ENCODE measurements at places on chromosomes 5 and 9.

GRCh38 chr5:169131616-169132301 lies 169.2 kb downstream of the SLIT3 start:
- DNase-seq, result no peak

DNA sequence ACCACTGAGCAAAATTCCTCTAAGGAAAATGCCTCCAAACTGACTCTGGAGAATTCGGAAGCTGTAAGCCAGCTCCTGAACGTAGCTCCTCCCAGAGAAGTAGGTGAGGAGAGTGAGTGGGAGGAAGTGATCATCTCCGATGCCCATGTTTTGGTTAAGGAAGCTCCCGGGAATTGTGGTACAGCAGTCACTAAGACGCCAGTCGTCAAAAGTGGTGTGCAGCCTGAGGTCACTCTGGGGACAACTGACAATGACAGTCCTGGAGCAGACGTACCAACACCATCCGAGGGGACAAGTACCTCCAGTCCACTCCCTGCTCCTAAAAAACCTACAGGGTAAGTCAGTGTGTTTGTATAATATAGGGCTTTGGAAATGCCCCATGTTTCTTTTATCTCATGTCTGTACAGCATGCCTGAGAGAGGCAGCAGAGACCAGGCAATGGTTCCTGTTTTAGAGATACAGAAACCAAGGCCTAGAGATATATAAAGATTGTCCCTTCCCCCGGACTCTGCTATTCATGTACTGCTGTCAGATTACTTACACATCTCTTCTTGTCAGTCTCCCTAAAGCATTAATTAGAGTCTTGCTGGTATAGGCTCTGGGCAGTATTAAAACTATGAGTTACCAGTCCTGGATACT lies 23.9 kb downstream of the HMGXB3 start:
- DNase-seq, result peak; percentile 18

- DNase-seq, result no peak
Observed at GRCh38 chr9:7509576-7510145, 289.9 kb downstream of the DMAC1 start.

DNA sequence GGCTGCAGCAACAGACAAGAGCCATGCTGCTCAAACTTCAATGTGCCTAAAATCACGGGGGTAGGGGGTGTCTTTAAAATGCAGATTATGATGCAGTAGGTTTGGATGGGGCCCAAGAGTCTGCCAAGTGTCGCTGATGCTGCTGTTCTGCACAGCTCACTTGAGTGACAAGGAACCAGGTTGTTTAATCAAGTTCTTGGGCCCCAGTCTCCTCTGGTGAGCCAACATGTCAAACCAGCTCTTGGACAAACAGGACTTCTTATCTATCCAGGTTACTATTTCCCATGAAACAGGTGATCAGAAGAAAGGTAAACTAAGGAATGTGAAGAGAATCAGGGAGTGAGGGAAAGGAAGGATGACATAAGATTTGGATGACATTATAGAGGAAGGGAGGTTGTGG lies 78.0 kb downstream of the APBA1 start:
- no peak for DNase-seq

- no peak for DNase-seq
Observed at GRCh38 chr9:94554439-94555331, at the start of gene PCAT7. Gene PCAT7, plus strand, starts transcription at chr9:94555083.

DNA sequence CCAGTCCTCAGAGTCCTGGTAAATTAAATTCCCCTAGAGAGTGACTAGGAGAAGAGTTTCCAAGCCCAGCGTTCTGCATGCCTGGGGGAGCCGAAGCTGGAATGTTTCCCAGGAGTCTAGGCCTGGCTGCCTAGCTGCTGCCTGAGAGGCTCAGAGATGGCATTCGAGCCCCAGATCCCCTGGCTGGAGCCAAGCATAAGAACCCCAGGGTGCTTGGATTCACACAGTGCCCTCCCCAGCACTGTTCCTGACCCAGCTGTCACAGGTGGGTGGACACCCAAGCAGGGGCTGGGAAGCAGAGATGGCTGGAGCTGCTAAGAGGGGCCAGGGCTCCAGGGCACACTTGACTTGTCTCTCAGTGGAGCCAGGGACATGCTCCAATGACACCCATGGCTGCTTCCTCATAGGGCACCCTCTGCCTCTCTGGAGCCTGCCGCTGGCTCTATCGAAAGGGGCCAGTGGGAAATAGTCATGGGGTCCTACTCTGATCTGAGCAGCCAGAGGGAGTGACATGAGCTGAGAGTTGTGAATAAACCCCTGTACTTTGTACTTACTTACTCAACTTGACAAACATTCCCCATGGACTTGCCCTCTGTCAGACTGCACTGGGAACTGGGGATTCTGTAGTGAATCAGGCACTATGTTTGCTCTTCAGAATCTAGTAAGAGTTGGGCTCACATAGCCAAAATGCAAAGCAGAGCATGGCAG lies 62.6 kb upstream of the XPA start:
- DNase-seq, result no peak

DNA sequence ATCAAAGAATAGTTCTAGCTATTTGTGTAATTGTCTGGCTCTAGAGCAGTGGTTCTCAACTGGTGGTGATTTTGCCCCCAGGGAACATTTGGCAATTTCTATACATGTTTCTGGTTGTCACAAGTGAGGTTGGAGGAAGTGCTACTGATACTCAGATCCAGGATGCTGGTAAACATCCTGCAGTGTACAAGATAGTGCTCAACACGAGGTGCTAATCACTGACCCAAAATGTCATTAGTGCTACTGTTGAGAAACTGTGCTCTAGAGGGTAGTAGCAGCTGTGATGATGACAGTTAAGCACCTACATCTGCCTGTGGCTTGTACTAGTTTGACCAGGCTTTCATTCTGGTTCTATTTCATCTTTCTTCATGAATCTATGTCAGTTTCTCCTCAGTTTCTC lies 22.1 kb downstream of the LRRC19 start:
- no peak for DNase-seq

- no peak for DNase-seq
Observed at GRCh38 chr9:117772960-117773359, 68.8 kb downstream of the TLR4 start.

DNA sequence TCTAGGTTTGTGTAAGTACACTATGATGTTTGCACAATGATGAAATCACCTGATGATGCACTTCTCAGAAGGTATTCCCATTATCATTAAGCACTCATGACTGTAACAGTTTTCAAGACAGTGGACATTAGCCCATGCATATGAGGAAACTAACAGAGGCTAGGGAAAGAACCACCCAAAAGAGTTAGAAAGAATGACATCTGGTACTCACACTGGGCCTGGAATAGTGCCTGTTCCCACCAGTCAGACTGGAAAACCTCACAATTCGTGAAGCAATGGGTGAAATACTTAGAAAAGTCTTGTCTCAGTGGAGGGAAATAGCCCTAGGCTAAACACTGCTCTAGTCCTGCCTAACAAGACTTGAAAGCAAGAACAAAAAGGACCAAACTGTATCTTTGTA lies 117.4 kb upstream of the GDNF start:
- no peak for DNase-seq

GRCh38 chr5:133682451-133682850 lies 70.1 kb upstream of the FSTL4 start:
- DNase-seq, result no peak

- DNase-seq, result no peak
Observed at GRCh38 chr9:134858051-134858841, 22.4 kb upstream of the FCN2 start.

- no peak for DNase-seq
Observed at GRCh38 chr5:72267685-72268084, 52.4 kb downstream of the MRPS27 start.

DNA sequence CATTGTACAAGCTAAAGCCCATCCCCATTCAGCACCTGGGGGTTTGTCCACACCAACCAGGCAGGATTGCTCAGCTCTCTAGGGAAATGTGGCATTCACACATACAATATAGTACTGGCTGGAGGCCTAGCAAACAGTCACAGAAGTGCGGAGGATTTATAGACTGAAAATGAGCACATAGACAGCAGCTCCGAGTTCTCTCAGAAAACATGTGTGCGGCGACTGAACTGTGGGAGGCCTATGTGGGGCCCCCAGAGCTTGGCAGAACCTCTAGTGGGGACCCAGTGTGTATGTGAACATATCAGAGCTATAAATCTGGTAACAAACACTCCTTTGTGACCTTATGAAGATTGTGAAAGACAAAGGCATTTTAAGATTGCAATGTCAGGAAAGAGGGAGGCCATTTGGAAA lies 431.1 kb downstream of the DTWD2 start:
- DNase-seq, result no peak

DNA sequence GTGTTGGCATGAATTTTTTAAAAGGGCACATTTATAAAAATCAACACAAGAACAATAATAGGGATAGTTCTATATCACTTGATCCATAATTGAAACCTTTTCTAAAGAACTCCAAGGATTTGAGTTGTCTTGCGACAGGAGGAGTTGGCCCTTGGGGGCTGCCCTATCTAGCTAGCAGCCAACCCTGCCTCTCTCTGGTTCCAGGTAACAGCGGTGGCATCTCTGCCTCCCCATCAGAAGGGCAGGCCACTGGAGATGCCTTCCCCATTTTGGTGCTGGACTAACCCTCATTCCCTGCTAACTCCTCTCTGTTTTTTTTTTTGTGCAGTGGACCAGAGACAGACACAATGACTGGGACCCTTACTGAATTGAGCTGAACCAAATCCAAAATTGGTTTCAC lies 393.0 kb downstream of the MED10 start:
- no peak for DNase-seq

- no peak for DNase-seq
Observed at GRCh38 chr9:31519011-31519410, 865.4 kb upstream of the ACO1 start.

DNA sequence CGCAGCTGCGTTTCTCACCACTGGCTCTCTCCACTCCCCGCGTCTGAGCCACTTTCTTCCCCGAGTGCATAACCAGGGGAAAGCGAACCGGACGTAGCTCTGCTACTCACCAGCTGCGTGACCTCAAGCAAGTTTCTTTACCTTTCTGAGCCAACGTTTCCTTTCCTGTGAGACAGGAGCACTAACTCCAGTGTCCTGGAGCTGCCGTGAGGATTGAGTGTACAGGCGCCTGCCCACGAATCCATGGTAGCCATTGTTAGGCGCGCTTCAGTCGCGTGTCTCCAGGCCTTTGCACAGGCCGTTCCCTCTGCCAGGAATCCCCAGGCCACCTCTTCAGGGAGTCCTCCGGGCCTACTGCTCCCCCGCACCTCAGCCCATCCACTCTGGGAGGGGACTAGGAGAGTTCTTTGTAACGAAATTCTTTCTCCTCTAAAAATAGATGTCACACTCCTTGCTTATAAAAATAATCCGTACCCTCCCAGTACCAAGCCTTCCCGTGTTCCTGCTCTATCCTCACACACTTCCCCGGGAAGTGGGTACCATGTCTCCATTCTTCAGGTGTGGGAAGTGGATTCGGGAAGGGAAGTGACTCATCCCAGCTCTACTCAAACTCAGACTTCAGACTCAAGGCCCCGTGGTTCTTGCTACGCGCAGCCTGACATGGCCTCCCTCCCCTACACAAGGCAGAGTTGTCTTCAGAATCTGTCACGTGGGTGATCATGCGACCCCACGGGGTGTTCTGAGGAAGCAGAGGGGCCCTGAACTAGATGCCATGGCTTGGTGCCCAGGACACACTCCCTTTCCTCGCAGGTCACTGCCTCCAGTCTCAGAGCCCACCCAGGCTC lies 16.1 kb upstream of the CRB2 start:
- peak; percentile 80 for DNase-seq

DNA sequence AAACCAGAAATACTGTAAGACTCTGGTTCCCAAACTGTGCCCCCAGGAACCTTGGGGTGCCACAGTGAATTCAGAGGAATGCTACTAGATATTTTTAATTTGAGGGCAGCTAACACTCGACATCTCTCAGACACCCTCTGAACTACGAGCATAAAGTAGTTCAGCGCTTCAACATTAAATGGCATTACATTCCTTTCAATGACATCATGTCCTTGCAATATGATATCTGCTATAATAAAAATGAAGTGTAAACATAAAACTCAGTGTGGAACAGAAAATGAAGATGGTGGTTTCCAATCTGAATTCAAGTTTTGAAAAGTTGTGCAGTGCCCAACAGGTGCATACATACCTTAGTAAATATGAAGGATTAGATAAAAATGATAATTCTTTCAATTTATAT lies 116.1 kb downstream of the LPAR1 start:
- DNase-seq, result no peak

GRCh38 chr9:79574136-79574535 lies 2.4 kb downstream of the TLE4 start:
- no peak for DNase-seq

- no peak for DNase-seq
Observed at GRCh38 chr9:22415941-22416691, 30.5 kb upstream of the DMRTA1 start.

- DNase-seq, result no peak
Observed at GRCh38 chr9:130829762-130830161, 5.3 kb upstream of the ABL1 start.

DNA sequence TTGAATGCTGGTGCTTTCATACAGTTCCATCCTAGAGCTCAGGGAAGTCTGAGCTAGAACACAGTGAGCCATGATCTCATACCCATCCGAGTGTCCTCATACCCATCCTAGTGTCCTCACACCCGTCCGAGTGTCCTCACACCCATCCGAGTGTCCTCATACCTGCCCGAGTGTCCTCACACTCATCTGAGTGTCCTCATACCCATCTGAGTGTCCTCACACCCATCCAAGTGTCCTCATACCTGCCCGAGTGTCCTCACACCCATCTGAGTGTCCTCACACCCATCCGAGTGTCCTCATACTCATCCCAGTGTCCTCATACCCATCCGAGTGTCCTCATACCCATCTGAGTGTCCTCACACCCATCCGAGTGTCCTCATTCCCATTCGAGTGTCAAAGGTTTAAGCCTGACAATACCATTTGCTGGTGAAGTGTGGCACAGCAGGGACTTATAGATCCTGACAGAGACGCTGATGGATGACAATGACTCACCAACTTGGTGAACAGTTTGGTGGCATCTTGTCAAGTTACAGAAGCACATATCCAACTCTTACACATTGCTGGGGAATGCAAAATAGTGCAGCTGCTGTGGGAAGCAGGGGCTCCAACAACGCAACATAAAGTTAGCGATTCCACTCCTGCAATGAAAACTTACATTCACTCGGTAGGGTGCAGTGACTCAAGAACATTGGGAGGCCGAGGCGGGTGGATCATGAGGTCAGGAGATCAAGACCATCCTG lies 77.0 kb upstream of the COL5A1 start:
- no peak for DNase-seq

GRCh38 chr5:68297656-68298055 lies 82.1 kb downstream of the PIK3R1 start:
- no peak for DNase-seq

DNA sequence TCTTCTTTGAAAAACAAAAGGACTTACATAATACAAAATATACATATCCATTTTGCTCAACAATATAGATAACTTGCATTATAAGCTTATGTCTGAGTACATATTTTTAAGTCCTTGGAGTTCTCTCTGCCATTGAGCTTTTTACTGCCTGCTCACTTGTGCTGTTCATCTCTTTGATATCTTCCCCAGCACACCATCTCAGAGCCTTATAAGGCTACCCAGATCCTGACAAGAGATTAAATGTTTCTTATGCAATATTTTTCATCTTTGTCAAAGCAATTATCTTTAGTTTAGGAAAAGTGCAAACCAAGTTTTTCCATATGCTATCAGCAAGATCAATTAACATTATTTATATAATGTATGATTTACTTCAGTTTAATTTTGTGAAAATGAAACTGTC lies 60.7 kb upstream of the ITGA1 start:
- no peak for DNase-seq

- no peak for DNase-seq
Observed at GRCh38 chr9:35566417-35566816, 38.6 kb upstream of the TESK1 start.

- no peak for DNase-seq
Observed at GRCh38 chr9:132351404-132352045, 3.3 kb downstream of the SETX start.

Measured in hematopoietic multipotent progenitor cell (in vitro differentiated cells).